ENCODE measurements at places on chromosomes 16 and 17. TPM values are rescaled to one million over a fixed set of nuclear protein-coding genes. Genes with fewer than 3 reads are reported as not detected.

DNA sequence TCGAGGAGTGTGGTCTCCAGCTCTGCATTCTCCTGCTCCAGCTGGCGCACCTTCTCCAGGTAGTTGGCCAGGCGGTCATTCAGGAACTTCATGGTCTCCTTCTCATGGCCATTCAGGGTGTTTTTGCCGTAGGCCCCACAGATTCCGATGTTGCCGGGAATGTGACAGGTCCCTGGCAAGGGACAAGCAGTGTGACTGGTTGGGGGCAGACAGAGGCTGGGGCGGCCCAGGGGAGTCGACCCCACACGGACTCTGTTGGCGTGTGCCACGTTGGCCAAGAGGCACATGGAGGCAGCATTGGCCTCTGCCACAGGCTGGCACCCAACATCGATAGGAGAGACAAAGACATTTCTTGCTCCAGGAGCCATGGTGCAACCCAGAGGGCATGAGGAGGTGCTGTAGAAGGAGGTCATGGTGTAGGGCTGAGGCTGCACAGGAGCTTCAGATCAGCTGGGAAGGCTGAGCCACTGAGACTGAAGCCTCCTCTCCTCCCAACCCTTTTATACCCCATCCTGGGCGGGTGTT lies at the start of gene KRT37:
Gene KRT37, minus strand, starts transcription at position 475 of the 525 bp plus-strand sequence. Its CDS starts 62 bp downstream, at position 413.
- DNase-seq, result no peak

DNA sequence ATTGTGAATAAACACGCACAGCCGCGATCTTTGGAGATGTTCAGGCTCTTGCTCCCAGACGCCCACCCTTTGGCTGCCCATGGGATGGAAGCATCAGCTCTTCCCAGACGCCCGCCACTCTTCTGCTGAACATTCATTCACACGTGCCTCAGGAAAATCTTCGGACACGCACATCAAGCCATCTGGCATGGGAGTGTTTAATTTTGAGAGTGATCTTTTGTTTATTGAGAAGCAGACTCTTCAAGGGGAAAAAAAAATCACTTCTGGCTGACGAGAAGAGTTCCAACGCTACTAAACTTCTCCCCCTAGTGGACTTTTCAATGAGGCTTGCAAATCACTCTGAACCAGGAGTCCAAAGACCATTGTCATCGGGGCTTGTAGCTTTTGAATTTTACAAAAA lies 62.0 kb upstream of the NUDT7 start:
- no peak for DNase-seq

DNA sequence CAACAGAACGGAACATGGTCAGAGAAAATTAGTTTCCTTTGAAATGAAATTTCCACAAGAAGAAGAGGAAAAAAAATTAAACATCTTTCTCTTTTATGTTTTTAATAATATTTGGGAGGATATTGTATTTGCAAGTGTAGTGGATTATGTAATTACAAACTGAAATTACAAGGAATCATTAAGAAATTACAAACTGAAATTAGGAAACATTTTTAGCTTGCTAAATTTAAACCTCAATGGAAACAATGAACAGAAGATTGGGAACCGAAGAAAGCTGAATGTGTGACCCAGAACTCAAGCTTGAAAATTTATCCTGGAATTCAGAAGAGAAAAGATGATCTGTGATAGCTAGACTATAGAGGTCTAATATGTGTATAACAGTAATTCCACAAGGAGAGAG lies 4.4 kb upstream of the PIK3R5 start:
- DNase-seq, result no peak

DNA sequence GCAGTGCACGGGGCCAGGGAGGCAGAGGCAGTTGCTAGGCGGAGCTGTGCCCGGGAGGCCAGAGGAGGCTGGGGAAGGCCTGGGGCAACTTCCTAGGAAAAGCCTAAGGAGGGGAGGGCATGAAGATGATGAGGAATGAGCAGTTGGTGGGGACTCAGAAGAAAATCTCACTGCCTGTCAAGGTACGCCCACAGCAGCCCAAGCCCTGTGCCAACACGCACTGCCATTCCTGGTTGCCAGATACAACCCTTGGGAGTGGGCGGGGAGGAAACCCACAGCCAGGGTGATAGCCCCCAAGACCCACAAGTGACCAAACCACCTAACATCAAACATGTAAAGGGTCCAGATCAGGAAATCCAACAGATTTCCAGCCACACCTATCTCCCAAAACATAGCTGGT lies 36.2 kb downstream of the SMPD3 start:
- no peak for DNase-seq

GRCh38 chr16:88769617-88770460 lies 15.2 kb downstream of the PIEZO1 start:
- peak; percentile 39 for DNase-seq

The ACAP1 gene
- total RNA-seq, result 565 TPM

The CCL7 gene
- total RNA-seq, result not detected

- DNase-seq, result no peak
Measured at GRCh38 chr16:23502466-23502865, 7.8 kb downstream of the GGA2 start.

DNA sequence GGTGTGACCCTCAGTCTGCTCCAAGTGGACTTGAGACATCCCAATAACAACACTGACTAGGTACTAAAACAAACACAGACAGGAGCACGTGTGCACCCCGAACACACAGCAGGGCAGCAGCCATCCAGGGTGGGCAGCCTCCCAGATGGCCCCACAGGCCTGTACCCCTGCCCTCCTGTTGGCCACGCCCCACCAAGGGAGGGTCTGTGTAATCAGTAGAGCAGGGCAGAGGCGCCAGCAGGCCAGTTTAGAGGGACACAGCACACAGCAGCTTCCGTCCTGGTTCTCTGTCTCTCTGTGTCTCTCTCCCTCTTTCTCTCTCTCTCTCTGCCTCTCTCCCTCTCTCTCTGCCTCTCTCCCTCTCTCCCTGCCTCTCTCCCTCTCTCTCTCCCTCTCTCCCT lies 21.4 kb downstream of the ACTG1 start:
- DNase-seq, result no peak

The EVI2A gene
- total RNA-seq, result 37.8 TPM

DNA sequence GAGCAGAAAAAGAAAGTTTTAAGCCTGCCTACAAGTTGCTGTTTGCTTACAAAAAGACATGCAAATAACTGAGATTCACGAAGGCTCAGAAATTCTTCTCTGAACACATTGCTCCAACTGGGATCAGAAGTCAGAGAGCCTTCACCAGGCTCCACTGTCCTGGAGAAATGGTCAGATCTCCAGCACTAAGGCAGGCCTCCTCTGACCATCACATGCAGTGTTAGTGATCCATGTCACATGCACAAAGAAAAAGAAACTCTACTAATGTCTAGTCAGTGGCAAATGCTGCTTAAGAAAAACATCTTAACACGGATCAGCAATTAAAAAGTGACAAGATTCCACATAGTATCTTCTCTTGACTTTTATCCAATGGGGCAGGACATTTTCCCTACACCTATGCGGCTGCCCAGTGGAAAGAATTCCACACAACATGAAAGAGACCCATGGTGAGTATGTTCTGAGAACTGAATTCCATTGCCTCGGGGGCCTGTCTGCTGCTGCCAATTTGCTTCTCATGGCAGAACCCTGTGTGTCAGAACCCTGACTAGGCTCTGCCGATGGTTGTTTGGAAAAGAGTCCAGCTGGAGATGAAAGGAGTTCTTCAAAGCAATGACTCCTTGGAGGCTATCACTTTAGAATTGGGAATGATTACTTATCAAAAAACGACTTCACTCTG lies 96.6 kb downstream of the HIC1 start:
- DNase-seq, result no peak

The C1QL1 gene
- total RNA-seq, result not detected

The KRTAP2-3 gene
- not detected for total RNA-seq

DNA sequence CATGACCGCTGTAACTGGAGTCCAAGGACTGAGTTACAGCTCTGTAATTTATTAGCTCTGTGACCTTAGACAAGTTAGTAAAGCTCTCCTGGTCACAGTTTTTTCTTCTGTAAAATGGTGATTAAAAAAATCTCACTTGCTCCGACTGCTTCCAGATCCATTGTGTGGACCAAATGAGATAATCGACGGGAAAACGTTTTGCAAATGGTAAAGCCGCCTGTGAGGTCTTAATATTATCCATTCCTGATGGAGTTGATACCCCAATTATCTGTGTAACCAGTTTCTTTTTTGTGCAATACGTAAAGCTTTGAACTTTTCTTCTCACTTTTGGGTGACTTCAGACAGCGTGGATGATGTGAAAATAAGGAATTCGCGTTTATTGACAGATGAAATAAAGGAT lies 422.9 kb downstream of the UTP18 start:
- no peak for DNase-seq

- DNase-seq, result no peak
Measured at GRCh38 chr17:48720266-48721008, 1.9 kb downstream of the PRAC1 start.

- peak; percentile 72 for DNase-seq
Measured at GRCh38 chr17:50297407-50297865, 23.2 kb downstream of the TMEM92 start.

- DNase-seq, result no peak
Measured at GRCh38 chr16:2149630-2150417, 1.4 kb downstream of the RAB26 start.

The KRTAP4-1 gene
- total RNA-seq, result not detected

DNA sequence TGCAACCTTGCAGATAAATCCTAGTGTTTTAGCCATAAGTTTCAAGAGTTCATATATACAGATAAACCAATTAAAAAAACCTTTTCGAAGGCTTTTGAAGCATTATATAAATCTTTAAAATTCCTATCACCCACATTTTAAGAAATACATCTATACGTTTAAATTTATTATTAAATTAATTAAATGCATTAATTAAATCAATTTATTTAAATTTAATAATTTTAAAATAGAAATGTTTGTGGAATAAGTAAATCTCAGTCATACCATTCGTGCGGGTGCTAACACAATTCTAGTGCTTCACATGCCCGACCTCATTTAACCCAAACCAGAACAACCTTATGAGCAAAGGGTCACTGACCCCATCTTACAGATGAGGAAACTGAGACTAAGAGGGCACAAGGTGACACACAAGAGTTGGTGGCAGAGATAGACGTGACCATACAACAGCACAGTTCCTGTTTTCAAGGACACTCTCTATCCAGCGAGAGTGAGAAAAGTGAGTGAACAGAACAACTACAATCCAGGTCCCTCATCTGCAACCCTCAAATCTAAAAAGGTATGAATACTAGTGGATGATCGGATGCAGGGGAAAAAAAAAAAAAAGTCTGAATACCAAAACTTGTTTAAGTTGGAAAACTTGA lies 1.4 kb downstream of the NSMCE1 start:
- DNase-seq, result no peak

The TAX1BP3 gene
- 6.0 TPM for total RNA-seq

The WSCD1 gene
- not detected for total RNA-seq

GRCh38 chr17:64259426-64259825 lies 3.6 kb downstream of the TEX2 start:
- no peak for DNase-seq

DNA sequence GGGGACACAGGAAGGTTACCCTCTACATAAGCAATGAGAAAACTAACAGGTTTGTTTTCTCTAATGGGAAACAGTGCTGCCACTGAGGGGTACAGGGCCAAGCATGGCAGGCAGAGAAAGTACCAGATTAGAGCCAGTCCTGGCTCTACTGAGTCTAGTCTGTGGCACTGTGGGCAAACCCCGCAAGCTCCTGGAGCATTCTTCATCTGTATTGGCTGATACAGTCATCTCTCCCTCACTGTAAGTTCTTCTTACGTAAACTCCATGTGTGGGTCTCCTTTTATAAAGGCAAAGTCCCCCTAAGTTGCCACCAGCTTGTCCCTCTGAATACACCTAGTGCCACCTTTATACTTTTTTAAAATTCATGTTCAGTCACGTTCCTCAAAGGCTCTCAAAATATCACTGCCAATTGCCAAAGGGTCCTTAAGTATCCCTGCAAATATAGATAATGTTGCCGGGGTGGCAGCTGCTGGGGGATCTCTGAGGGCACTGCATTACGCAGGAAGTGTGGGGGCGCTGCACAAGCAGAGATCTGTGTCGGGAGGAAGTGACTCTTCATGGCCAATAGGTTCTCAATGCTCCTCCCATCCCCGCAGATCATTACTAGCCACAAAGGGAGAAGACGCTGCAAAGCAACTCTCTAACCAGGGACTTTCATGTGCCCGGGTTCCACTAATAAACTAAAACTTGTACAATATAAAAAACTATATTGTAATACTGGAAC lies 18.8 kb downstream of the XPO6 start:
- DNase-seq, result peak; percentile 64

The CDRT15 gene
- total RNA-seq, result not detected

DNA sequence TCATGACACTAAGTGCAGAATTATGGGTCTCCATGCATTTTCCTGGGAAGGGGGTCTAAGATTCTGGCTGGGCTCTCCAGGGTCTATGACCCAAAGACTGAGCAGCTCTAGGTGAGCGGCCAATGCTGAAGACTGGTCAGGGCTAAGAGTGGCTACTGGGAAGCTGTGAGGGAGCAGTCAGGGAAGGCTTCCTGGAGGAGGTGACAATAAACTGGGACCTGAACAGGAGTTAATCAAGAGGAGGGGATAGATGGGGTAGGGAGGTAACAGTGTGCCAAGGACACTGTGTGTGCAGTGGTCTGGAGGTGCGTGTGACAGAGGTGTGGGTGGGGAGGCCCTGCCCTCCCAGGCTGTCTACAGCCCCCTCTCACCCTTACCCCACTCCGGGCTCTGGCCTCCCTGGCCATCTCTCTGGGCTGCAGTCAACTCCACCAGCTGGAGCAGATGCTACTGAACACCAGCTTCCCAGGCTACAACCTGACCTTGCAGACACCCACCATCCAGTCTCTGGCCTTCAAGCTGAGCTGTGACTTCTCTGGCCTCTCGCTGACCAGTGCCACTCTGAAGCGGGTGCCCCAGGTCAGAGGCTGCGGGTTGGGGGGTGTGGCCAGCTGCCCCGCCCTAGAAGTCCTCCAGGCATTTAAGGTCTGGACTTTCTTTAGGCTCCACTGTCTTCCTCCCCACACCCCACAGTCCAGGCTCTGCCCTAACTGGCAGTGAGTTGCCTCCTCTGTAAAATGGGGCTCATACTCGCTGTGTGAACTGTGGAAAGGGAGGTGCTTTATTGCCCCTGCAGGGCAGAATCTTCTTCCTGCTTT lies 20.4 kb downstream of the ADGRG5 start:
- no peak for DNase-seq

DNA sequence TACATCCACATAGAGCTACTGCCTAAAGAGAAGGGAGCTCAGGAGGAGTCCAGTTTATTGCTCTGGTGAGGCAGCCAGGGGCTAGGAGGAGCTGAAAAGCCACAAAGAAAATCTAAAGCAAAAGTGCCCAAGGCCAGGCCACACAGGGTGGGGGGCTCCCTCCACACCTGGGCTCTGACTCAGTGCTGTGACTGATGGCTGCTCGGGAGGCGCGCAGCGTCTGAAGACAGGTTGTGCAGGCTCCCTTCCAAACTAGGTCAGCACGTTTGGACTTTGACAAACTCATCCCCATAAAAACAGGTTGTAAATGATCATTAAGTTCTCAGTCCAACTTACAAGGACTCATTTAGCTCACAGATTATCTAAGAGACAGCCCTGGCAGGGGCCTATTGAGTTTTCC lies 22.2 kb upstream of the LCMT1 start:
- DNase-seq, result no peak

Data from CD4-positive, alpha-beta T cell (primary cell).